Left renal cortex interstitium (tissue), 4 donors: ENCODE measurements at places on chromosomes 3 and 15. TPM values are rescaled to one million over a fixed set of nuclear protein-coding genes. Genes with fewer than 3 reads are reported as not detected.

DNA sequence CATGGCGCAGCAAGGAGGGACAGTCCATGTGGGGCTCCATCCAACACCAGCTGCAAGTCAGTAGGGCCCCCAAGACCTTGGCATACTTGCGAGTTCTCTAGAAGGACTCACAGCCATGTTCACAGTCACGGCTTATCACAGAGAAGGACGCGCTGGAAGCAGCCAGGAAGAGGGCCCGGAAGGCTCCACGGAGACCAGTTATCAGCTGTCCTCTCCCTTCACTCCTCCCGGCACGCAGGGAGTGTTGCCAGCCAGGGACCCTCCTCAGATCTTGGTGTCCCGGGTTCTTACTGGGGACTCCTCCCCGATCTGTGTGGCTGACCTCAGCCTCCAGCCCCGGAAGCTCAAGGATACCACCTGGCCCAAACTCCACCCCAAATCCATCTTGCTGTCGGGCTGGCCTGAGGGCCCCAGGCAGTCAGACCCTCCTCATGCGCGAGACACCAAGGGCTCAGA is 68.0 kb downstream of the SLTM start:
- DNase-seq = no peak

- no peak for DNase-seq
These were observed 256.1 kb upstream of the HES1 start for GRCh38 chr3:193879864-193880242.

DNA sequence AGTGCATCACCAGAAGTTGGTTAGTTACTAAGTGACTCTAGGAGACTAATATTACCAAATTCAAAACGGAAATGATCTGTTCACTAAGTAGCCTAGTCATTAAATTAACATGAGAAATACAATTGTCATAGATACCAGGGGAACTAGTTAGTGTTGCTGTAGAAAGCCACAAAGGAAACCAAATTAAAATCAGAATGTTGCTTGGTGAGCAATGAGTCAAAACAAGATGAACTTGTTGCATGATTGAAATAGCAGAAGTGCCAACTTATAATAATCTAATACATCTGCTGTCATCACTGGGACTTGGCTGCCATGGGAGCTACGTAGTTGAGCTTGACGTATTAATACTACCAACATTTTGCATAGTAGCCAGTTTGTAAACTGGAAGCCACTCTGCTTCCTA is 458.1 kb downstream of the DIPK2A start:
- DNase-seq = no peak

- no peak for DNase-seq
These were observed 150.7 kb downstream of the TMCO5A start for GRCh38 chr15:38085114-38085513.

GRCh38 chr15:25391971-25392721 is 46.7 kb downstream of the UBE3A start:
- no peak for DNase-seq

ATP13A3 gene
- 124 TPM for polyA plus RNA-seq

PRTG gene
- polyA plus RNA-seq = 12.0 TPM

SLC22A14 gene
- polyA plus RNA-seq = 0.40 TPM

A4GNT gene
- polyA plus RNA-seq = 3.4 TPM
